ENCODE measurements at places on chromosomes 12 and 14. TPM values are rescaled to one million over a fixed set of nuclear protein-coding genes. Genes with fewer than 3 reads are reported as not detected.

GRCh38 chr12:2291182-2291832, 238.5 kb downstream of the CACNA1C start:
- no peak for DNase-seq

GRCh38 chr14:94594441-94594840, 13.2 kb downstream of the SERPINA5 start:
- DNase-seq, result no peak

- no peak for DNase-seq
Observed at GRCh38 chr14:29444216-29444615, 483.4 kb downstream of the PRKD1 start.

DNA sequence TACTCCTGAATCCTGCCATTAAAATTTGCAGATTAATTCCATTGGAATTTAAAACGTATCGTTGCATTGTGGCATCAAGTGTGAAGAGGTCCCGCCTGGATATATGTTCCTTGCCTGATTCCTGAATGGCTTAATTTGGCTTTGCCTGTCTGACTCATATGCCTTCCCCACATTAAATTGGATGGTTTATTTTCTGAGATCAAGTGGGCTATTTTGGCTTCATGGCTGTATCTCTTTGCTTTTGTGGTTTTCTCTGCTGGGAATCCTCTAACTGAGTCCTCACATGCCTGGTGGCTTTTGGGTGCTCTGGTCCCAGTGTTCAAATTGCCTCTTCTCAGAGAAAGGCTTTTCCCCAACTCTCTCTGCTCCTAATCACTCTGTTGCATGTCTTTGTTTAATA, 127.9 kb upstream of the DYRK2 start:
- DNase-seq, result no peak

DNA sequence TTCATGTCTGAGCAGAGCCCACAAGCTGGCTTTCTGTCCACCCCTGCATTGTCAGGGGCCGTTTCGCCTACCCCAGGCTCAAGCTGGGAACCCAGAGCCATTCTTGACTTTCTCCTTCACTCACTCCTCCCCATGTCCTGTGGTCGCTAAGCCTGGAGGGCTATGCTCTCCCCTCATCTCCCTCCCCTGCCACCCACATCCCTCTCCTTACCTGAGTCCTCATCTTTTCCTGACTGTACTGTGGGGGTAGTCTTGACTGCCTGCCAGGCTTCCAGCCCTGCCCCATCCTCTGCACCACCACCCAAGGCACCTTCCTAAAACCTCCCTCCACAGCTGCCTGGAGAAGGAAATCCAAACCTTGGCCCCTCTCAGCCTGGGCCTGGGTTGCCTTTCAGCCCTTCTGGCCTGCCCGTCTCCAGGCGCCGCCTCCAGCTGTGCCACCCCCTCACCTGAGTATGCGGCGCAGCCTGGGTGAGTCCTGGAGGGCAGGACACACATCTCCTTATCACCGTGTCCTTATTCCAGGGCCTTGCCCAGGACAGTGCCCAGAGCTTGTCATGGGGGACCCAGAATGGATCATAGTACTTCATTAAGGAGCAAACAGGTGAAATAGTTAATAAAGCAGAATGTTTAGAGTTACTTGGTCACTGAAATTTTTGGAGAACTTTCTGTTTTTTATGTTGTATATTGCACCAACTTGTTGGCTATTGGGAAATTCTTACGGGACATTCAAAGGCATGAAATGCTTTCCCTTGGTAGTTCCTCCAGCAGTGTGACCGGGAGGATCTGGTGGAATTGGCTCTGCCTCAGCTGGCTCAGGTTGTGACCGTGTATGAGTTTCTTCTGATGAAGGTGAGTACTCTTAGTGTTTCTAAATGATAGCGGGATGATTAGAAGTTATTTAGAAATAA, 14.5 kb downstream of the ZNF839 start:
- peak; percentile 21 for DNase-seq

- DNase-seq, result no peak
Observed at GRCh38 chr14:89955022-89955744, 544 bp upstream of the TDP1 start.

The USP44 gene
- total RNA-seq, result 1.3 TPM

Data from PC-9 (cell line).